A375 (cell line): ENCODE measurements at places on chromosomes 4 and X. TPM values are rescaled to one million over a fixed set of nuclear protein-coding genes. Genes with fewer than 3 reads are reported as not detected.

The PRDM5 gene
- total RNA-seq, result 2.1 and 3.2 TPM in 2 replicates

The MEPE gene
- total RNA-seq, result not detected in 2 replicates

The SPANXB1 gene
- 218 and 280 TPM in 2 replicates for total RNA-seq

The SPANXD gene
- 7.1 and 8.2 TPM in 2 replicates for total RNA-seq

The PABPC1L2B gene
- 0.19 TPM in 1 of 2 replicates, not detected in the other for total RNA-seq

The NHSL2 gene
- total RNA-seq, result not detected in 2 replicates

The UGT2B11 gene
- not detected in 2 replicates for total RNA-seq

The FGB gene
- not detected in 2 replicates for total RNA-seq

The FGD1 gene
- total RNA-seq, result 2.9 and 3.9 TPM in 2 replicates

The SLITRK4 gene
- 1.5 TPM in 2 replicates for total RNA-seq

The PTPN13 gene
- 12.1 and 13.1 TPM in 2 replicates for total RNA-seq
